ENCODE measurements at places on chromosomes 3 and 15.

DNA sequence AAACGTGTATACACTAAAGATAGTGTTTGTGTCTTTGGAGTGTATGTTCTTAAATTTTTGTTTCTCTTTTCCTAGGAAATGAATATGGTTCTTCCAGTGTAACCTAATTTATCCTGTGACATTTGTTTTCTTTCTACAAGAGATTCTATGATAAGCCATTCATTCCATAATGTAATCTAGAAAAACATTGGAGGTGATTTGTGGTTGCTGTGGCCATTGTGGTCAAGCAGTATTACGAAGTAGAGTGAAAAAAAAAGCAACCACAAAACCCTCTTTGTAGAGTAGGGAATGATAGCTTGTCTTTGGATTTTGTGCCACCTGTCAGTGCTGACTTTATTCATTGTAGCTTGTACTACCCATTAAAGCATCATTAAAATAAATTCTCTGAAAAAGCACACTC lies 1209.6 kb downstream of the ZPLD1 start:
- no peak for DNase-seq

DNA sequence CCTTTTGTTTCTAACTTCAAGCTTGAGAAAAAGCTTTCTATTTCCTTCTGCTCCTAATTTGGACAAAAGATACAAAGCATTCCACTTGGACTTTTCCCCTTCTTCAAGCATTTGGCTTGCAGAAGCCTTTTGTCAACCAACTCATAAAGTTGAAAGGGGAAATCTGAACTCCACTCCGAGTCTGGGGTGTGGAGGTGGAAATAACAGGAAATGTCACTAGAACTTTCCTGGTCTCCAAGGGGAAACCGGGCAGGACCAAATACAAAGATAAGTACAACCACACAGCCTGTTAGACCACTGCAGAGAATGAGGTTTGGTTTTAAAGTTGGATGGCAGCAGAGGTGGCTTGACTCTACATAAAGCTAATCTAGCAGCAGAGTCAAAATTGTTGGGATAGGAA lies 4.2 kb upstream of the C3orf80 start:
- no peak for DNase-seq

GRCh38 chr3:184419171-184419570 lies 39.3 kb downstream of the CHRD start:
- DNase-seq = no peak

- no peak for DNase-seq
Observed at GRCh38 chr3:121818578-121818977, 16.3 kb downstream of the IQCB1 start.

- DNase-seq = peak; percentile 19
Observed at GRCh38 chr15:36254426-36254825, 325.0 kb upstream of the CDIN1 start.

- DNase-seq = no peak
Observed at GRCh38 chr3:107690522-107691138, 167.9 kb downstream of the BBX start.

DNA sequence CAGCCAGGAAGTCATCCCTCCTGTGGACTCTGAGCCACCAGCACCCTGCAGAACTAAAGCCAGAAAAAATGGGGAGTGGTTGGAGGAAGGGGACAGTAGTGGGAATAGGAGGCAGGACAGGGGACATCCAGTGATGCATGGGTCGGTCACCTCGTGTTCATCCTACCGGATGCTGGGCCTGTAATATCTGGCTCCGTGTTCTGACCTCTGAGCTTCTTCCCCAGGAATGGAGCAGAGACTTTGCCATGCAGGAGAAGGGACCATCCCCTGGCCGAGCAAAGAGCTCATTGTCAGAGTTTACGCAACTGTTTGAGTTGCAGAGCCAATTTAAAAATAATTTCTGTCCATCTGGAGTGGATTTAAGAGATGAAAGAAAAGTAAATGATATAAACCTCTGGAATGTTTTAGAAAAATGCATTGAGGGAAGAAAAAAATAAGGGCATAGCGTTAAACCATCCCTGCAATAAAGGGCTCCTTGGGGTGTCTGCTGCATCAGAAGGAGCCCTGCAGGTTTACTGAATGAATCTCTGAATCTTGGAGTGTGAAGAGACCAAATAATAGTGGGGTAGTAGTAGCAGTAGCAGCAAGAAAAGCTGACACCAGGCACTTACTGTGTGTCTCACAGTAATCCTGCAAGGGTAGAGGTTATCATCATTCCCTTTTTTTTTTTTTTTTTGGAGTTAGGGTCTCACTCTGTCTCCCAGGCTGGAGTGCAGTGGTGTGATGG lies 70.9 kb downstream of the AAGAB start:
- DNase-seq = peak; percentile 82

- no peak for DNase-seq
Observed at GRCh38 chr15:36221992-36222391, 357.4 kb upstream of the CDIN1 start.

DNA sequence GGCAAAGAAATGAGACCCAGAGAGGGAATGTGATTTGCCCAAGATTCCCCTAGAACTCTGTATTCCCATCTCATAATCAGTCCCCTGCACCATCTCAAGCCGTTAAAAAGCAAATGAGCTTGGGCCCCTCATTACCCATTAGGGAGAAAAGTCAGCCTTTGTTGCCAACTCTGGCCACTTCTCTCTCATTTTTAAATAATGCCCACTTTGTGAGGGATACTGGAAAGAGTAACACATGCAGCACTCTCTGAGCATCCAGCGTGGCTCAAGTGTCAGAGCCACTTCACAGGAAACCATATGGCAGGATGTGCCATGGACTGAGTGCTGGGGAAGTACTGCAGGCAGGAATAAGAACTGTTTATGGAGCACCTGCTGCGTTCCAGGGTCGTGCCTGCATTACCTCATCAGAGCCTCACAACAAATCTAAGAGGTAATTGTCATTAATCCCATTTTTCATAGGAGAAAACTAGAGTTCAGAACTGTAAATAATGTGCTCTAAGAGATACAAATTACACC lies 49.8 kb upstream of the SLC6A1 start:
- no peak for DNase-seq

GRCh38 chr3:58173669-58174398 lies 36.9 kb downstream of the DNASE1L3 start:
- DNase-seq = no peak

GRCh38 chr3:108090049-108090700 lies 656 bp downstream of the CD47 start:
- no peak for DNase-seq

DNA sequence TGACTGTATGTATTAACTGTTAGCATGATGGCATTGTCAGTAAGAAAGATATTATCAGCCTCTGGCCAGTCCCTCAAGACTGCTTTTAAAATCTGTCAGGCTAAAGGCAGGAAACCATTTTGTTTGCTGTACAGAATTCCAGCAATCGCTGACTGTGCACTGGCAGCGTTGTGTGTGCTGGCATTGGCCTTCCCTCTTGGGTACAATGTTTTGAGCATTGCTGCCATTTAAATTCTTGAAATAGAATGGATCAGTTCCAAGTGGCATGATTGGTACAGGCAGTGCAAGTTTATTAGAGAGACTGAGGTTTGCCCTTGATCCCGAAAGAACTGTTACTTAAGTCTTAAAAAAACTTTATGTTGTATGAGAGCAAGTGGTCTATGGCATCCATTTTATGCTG lies 788.7 kb downstream of the OTOL1 start:
- DNase-seq = no peak

DNA sequence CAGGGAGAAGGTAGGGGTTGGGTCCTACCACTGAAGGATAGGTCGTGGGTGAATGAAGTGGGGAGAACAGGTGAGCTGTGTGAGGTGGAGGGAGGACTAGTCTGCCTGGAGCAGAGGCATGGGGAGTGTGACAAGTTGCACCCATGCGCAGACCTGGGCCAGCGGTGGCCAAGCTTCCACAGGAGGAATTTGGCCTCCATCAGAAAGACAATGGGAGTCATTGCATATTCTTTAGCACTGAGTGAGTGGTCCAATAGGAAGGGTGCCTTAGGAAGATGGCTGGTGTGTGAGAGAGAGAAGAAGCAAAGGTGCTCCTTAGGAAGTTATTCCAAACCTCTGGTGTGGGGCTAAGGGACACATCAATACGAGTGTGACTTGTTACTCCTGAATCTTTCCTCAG lies 191.1 kb downstream of the KCNAB1 start:
- no peak for DNase-seq

DNA sequence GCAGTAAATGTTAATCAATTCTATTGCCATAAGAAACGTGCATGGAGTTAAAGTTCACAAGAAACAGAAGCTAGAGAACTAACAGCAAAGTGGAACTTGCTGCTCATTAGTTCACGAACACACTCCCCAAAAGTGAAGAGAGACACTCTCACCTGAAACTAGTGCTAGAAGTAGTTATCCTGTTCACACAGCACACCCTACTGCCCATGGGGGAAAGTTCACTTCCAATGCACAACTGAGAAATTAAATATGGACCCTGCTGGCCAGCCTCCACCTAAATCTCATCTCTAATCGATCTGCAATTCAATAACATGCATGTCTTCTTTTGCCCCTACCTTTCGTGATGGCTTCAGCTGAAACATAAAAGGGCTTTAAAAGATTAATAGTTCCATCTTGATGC lies 39.4 kb upstream of the FRMD4B start:
- DNase-seq = no peak

- DNase-seq = no peak
Observed at GRCh38 chr15:96340348-96340597, 9.8 kb downstream of the NR2F2 start.

DNA sequence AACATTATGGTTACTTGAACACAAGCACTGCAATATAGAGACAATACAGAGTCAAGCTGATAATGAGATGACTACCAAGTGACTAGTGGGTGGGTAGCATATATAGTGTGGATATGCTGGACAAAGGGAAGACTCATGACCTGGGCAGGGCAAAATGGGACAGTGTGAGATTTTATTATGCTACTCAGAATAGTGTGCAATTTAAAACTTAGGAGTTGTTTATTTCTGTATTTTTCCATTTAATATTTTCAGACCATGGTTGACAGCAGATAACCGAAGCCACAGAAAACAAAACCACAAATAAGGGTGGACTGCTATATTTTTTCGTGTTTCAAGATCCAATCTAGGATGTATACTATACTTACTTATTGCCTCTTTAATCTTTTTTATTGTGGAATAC lies 19.6 kb downstream of the GALK2 start:
- no peak for DNase-seq

GRCh38 chr3:162224746-162225145 lies 728.1 kb downstream of the OTOL1 start:
- no peak for DNase-seq

DNA sequence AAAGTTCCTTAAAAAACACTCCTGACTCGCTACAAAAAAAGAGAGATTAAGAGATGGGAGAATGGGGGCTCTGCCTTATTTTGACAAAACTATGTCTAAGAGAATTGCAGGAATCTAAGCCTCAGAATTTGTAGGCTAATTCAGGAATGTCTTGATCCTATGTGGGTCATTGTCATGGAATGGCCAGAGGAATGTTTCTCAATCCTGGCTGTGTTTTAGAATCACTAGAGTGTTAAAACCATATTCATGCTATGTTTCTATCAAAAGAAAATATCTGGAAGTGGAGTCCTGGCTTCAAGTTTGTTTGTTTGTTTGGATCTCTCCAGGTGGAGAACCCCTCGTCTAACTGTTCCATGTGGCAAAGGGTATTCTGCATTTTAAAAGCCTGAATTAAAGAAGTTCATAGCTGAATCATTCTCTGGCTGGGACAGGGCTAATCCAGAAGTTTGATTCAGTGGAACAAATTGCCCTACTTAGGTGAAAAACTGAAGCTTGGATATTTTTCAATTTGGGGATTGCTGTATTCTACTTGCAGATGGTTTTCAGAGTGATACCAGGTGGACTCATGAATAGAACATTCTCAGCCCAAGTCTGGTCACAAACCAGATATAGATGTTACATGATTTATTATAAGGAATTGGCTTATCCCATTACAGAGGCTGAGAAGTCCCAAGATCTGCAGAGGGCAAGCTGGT lies 28.2 kb downstream of the GJD2 start:
- DNase-seq = peak; percentile 19

DNA sequence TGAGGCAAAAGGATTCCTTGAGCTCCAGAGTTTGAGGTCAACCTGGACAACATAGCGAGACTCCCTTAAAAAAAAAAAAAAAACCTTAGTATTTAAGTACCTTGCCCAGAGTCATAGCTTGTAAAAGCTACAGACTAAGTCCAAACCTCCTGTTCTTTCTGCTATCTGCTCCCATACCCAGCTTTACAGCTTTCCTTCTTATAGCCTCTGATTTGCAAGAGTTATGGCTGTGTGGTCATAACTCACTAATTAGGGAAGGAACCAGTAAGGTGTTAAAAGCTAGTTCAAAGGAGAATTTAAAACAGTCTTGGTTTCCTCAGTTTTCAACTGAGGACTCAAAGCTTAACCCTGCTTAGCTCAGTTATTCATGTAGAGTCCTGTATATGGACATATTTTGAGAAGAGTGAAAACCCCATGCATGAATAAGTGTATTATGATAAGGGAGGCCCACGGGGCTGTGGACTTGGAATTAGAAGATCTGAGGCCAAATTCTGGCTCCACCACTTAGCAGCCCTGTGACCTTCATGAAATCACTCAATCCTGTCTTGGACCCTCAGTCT lies 135.5 kb upstream of the SMAD3 start:
- no peak for DNase-seq

DNA sequence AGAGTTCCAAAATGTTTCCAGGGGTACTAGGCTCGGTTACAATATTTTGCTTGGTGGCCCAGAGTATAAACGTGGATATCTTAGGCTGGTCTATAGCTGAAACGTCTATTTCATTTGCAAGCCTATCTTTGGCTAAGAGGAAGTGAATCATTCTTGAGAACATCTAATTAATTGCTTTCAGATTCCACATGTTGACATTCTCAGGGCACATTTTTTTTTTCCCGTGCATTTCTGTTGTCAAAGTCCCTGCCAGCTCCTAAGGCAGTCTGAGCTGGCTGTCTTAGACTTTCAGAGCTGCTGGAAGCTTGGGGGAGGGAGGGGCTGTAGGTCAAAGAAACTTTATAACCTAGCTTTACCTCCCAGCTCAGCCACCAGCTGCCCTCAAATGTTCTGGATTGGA lies 23.2 kb upstream of the LAMP3 start:
- DNase-seq = peak; percentile 69

DNA sequence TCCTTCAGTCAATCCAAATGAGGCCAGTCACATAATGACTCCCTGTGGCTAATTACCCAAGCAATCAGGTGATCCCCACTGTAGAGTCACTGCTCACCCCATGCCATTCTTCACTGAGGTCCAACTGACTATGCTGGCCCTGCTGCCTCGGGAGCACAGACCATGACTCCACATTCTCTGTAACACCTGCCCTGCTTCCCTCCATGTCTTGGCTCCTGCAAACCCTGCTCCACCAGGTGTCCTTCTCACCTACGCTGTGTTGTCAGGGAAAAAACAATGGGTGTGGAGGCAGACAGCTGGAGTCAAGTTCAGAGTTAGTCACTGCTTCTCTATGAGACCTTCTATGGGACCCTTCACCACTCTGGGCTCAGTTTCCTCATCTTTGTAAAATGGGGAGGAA lies 6.1 kb upstream of the SFMBT1 start:
- no peak for DNase-seq

- no peak for DNase-seq
Observed at GRCh38 chr3:41327718-41328117, 128.4 kb downstream of the CTNNB1 start.
